ENCODE measurements at places on chromosomes 1 and 21. TPM values are rescaled to one million over a fixed set of nuclear protein-coding genes. Genes with fewer than 3 reads are reported as not detected.

COL24A1 gene
- total RNA-seq, result 0.74 TPM

TFF2 gene
- not detected for total RNA-seq

DHDDS gene
- 19.2 TPM for total RNA-seq

TSPAN2 gene
- 26.8 TPM for total RNA-seq

KLF17 gene
- under 0.01 TPM for total RNA-seq

LMOD1 gene
- total RNA-seq, result 0.49 TPM

SIM2 gene
- total RNA-seq, result not detected

VCAM1 gene
- 19.9 TPM for total RNA-seq

PTPN14 gene
- total RNA-seq, result 3.4 TPM

SPAG17 gene
- total RNA-seq, result 2.5 TPM

FOXD2 gene
- 0.25 TPM for total RNA-seq

ASH1L gene
- total RNA-seq, result 65.2 TPM

NCAM2 gene
- total RNA-seq, result 35.9 TPM

PDC gene
- total RNA-seq, result not detected

GBP1 gene
- 0.49 TPM for total RNA-seq

RGS13 gene
- not detected for total RNA-seq

LRRC71 gene
- total RNA-seq, result 0.25 TPM

KIF17 gene
- 5.2 TPM for total RNA-seq

UBL4B gene
- 0.25 TPM for total RNA-seq

NBPF20 gene
- 4.7 TPM for total RNA-seq

B3GALT5 gene
- total RNA-seq, result 0.74 TPM

CLCA4 gene
- not detected for total RNA-seq

WNT2B gene
- total RNA-seq, result 1.5 TPM

RNF186 gene
- total RNA-seq, result not detected

IBA57 gene
- total RNA-seq, result 4.2 TPM

SLC6A17 gene
- 13.5 TPM for total RNA-seq

NBPF4 gene
- total RNA-seq, result not detected

VAV3 gene
- 4.4 TPM for total RNA-seq

CAPN8 gene
- not detected for total RNA-seq

RGS5 gene
- total RNA-seq, result 14.5 TPM

OR2L5 gene
- total RNA-seq, result 0.25 TPM

CFAP141 gene
- not detected for total RNA-seq

DDAH1 gene
- total RNA-seq, result 59.5 TPM

KCND3 gene
- 13.0 TPM for total RNA-seq

MEGF6 gene
- total RNA-seq, result 4.4 TPM

FNDC5 gene
- total RNA-seq, result 15.0 TPM

UTS2 gene
- not detected for total RNA-seq

OR2L8 gene
- total RNA-seq, result 0.74 TPM

KRTAP6-2 gene
- total RNA-seq, result not detected

EIF2D gene
- 13.3 TPM for total RNA-seq

PALMD gene
- 41.8 TPM for total RNA-seq

ORC1 gene
- total RNA-seq, result 0.98 TPM

ZNF593 gene
- total RNA-seq, result 5.4 TPM

SERINC2 gene
- total RNA-seq, result 0.49 TPM

TINAGL1 gene
- 1.7 TPM for total RNA-seq

DPYD gene
- total RNA-seq, result 32.0 TPM

PPFIA4 gene
- 12.3 TPM for total RNA-seq

THEM5 gene
- not detected for total RNA-seq

HSF2BP gene
- 2.2 TPM for total RNA-seq

S100A5 gene
- not detected for total RNA-seq

USH2A gene
- total RNA-seq, result under 0.01 TPM

Data from temporal lobe (tissue), 4 donors.